ENCODE measurements at places on chromosomes 4 and X. TPM values are rescaled to one million over a fixed set of nuclear protein-coding genes. Genes with fewer than 3 reads are reported as not detected.

GRCh38 chrX:38482183-38482582 lies 79.2 kb upstream of the TSPAN7 start:
- no peaks in the 10 kb centered on the region for H3K27me3 ChIP-seq
- DNase-seq, result no peak
- no peaks in the 10 kb centered on the region for H3K4me1 ChIP-seq

DNA sequence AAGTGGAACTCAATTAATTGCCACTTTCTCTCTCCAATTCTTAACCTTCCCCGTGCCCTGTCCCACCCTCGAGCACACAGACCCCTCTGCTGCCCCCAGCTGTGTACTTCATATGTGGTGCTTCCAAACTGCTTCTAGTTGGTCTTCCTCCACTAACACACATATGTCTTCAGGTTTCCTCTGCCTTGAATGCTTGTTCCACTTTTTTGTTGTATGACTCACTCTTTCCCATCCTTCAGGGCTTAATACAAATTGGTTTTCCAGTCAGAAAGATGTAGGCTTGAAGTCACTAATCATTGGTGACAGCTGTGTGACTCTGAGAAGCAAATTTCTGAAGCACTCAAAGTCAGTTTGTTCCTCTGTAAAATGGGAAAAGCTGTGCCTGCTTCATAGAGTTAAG lies 30.6 kb downstream of the TRIM2 start:
- H3K27ac ChIP-seq, result no peak overlapping the region
- DNase-seq, result no peak
- no peak overlapping the region for H3K4me3 ChIP-seq
- no peaks in the 10 kb centered on the region for H3K36me3 ChIP-seq
- peaks cover 9% of the 10 kb centered on the region for H3K4me1 ChIP-seq

DNA sequence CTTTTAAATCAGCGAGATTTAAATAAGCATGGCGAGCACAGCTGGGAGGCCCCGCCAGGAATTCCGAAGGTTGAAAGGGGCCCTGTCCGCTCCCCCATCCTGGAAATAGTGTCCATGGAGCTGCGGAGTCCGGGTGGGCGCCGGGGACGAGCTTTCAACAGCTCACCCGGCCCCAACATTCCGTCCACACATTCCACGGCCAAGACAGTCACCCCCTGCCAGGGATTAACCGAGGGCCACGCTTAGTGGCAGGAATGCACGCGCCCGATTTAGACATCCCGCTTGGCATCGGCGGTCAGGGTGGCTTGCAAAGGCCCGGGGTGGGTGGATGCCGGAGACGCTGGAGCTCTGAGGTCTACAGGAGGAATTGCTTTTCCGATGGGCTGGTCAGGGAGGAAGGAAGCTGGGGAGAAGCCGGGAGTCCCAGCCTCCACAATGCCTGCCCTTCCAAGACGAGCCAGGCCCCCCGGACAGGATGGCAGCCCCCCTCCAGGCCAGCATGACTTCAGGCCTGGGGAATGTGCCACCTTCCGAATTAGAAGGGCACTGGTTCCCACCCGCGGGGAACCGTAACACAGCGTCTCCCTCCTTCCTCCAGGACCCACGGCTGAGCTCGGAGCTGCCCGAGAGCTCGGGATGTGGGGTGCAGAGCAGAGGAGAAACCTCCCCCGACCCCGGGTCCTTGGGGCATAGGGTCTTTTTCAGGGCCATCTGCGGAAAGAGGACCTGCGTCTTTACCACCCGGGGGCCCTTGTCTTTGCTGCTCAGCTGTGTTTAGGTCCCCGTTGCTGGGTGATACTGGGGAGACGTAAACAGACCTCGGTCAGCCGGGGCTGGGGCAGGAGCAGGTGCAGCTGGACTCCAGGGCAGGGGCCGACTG lies 26.9 kb upstream of the PPP2R3B start:
- no peaks in the 10 kb centered on the region for H3K36me3 ChIP-seq
- no peak overlapping the region for H3K4me3 ChIP-seq
- DNase-seq, result no peak
- no peaks in the 10 kb centered on the region for H3K27me3 ChIP-seq

NEUROG2 gene
- not detected for total RNA-seq

- H3K36me3 ChIP-seq, result no peaks in the 10 kb centered on the region
- no peak overlapping the region for H3K27ac ChIP-seq
- H3K4me1 ChIP-seq, result no peaks in the 10 kb centered on the region
- H3K4me3 ChIP-seq, result no peak overlapping the region
- DNase-seq, result no peak
Measured at GRCh38 chrX:40877887-40878286, 142.5 kb upstream of the MED14 start.

DNA sequence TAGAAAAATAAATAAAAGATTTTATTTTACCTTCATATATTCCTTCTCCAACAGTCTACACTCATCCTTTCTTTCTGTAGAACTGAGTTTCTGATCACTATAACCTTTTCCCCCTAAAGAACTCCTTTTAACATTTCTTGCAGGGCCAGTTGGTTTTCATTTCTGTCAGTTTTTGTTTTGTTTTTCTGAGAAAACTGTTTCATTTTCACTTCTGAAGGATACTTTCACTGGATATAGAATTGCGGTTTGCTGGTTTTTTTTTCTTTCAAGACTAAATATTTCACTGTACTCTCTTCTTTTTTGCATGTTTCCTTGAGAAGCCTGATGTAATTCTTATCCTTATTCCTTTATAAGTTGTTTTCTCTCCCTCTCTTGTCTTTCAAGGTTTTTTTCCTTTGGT lies 90.4 kb upstream of the EOLA2 start:
- no peak for DNase-seq
- no peak overlapping the region for H3K27ac ChIP-seq
- H3K4me3 ChIP-seq, result no peak overlapping the region
- no peaks in the 10 kb centered on the region for H3K36me3 ChIP-seq

All from CD8-positive, alpha-beta memory T cell (primary cell).